HS-27A (cell line): ENCODE measurements at places on chromosomes 16 and 17.

DNA sequence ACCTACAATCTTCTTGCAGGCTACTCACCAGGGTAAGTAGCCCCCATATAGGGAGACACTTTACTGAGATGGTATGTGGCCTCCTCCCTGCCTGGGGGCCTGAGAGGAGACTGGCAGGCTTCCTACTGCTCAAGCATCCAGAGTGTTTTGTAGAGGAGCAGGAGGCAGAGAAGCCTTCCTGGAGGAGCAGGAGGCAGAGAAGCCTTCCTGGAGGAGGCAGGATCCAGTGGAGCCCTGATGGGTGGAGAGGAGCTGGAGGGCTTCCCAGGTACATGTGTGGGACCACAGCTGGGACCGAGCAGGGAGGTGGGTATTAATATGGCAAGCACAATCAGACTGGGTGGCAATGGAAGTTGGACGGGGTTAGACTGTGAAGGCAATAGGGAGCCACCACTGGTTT is 2.1 kb upstream of the ADGRG5 start:
- no peak for DNase-seq

GRCh38 chr17:49521471-49522356 is 26.6 kb downstream of the NGFR start:
- no peak for DNase-seq

DNA sequence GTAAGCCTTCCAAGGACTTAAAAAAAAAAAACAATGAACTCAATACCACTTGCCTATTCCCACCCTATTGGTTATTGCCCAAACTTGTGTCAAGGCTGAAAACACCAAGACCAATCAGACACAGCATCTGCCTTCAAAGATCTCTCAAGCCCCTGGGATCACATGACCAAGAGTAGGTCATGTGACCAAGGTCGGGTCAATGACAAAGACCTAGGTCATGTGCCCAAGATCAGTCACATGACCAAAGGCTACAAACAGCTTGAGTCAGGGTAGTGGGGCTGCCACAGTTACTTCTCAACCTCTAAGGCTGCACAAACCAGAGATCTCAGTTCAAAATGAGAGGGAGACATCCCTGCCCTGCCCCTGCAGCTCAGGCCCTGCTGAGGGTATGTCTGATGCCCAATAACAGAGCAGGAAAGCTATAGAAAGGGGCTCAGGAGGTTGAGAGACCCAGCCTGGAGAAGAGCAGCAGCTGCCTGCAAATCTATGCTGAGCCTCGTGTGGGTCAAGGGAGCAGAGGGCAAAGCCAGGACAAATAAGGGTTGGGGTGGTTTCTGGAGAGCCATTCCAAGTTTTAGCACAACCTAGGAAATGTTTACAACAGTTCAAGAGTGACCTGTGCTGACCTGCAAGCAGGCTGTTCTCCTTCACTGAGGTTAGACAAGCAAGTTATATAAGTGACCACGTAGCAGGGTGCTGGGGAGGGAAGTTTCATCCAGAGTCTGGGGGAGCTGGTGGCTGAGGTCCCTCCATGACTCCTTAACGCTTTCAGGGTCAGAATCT is 48.8 kb downstream of the PIMREG start:
- DNase-seq, result no peak

DNA sequence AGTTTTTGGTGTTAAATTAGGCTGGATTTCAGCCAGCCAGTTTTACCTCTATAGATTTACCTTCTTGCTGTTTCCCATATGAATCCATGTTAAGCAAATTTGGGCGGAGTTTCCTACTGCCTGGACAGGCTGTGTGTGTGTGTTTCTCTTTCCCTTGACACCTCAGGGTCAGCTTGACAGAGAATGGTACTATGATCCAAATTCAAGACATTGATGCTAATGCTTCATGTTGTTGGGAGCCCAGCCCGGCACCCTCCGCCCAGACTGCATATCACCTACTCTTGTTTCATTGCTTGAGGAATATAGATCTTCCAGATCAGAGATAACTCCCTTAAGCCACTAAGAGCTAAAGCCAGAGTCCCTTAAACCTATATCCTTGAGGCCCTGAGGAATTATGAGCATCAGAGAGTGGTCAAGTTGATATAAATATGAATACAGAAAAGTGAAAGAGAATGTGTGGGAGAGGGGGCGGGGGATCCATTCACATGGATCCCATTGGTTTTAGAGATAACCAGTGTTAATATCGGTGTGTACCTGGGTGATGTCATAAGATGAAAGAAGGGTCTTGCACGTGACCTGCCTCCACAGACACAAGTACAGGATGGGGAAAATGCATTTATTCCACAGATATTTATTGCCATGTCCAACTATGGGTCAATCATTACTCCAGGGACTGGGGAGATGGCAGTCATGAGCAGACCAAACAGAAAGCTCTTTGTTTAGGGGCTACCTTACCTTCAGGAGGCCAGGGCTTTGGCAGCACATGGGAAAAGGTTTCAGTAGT is 69.7 kb downstream of the WIPI1 start:
- no peak for DNase-seq

- no peak for DNase-seq
Observed at GRCh38 chr17:78804777-78805176, 22.7 kb upstream of the CYTH1 start.

- no peak for DNase-seq
Observed at GRCh38 chr16:4694642-4695451, 1.5 kb downstream of the NUDT16L1 start.

DNA sequence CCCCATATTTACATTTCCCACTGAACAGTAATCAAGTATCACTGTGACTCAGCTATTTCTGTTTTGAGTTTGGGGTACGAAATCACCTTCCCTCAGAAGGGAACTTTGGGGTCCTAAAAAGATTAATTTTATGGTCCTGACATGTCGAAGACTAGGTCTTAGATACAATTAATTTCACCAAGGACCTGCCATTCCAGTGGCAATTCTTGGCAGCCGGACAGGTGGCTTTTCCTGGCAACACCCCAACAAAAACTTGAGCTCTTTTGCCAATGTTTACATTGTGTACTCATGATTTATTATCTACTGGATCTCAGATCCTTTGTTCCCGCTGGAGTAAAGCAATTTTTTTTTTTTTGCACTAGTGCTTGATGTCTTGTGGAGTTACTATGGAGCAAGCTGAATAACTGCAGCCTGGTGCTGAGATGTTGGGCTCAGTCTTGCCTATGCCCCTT is 14.4 kb downstream of the SLFN5 start:
- DNase-seq, result no peak
